Endothelial cell of umbilical vein (primary cell): ENCODE measurements at places on chromosomes 13 and 19. TPM values are rescaled to one million over a fixed set of nuclear protein-coding genes. Genes with fewer than 3 reads are reported as not detected.

GRCh38 chr13:68168448-68168847 is 938.3 kb upstream of the PCDH9 start:
- no peak for DNase-seq

GRCh38 chr13:51125495-51126226 is 14.6 kb upstream of the C13orf42 start:
- DNase-seq: peak; percentile 60

DNA sequence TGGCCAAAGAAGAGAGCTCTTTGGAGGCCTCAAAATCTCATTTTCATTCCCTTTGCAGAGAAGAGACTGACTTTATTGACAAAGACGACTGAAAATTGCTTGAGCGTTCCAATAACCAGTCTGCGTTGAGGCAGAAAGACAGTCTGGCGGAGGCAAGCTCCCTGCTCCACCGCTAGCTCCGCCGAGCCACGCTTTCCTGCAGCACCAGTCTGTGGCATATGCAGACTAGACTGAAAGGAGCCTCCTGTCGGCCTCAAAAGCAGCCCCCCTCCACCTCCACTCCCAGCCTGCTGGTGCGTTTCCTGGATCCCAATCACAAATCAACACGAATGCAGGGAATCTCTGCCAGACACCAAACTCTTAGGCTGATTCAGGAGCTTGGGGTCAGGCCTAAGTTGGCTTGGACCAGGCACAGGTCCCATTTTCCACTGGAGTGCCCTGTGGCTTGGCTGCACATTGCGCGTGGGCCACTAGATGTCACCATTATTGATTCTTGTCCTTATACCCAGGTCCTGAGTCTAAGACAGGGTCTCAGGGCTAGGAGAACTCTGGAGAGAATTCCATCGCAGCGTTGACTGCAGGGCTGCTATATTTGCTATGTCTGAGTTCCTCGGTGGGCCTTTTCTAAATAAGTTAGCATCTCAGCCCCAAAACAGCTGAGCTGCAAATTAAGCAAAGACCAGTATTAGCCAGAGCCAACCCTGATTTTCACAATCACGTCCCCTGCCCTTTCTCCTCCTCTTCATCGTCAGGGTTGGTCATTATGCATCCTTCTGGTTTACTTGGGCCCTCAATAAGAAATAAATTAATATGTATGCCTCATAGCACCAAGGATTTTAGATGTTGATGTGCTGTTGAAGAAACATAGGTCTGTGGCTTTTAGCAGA is 5.2 kb upstream of the ZNF507 start:
- DNase-seq: peak; percentile 61

DNA sequence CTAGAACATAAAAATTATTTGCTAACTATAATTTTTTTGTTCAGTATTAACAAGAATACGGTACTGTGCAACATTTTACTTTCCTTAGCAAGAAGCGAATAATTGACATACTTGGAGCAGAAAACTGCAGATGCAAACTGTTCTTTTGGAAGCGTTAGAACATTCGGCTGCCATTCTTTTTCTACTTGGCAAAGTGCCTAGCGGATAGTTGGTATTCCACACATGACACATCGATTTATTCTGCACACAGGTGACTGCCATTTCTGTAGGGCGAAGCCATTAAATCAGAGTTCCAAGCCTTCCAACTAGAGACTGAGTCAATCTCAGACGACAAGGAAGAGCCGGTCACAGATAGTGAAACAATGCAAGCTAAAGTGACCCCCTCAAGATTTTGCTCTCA is 117.4 kb downstream of the TRPC4 start:
- DNase-seq: no peak

- no peak for DNase-seq
Measured at GRCh38 chr19:29371251-29372090, 154.3 kb upstream of the VSTM2B start.

DNA sequence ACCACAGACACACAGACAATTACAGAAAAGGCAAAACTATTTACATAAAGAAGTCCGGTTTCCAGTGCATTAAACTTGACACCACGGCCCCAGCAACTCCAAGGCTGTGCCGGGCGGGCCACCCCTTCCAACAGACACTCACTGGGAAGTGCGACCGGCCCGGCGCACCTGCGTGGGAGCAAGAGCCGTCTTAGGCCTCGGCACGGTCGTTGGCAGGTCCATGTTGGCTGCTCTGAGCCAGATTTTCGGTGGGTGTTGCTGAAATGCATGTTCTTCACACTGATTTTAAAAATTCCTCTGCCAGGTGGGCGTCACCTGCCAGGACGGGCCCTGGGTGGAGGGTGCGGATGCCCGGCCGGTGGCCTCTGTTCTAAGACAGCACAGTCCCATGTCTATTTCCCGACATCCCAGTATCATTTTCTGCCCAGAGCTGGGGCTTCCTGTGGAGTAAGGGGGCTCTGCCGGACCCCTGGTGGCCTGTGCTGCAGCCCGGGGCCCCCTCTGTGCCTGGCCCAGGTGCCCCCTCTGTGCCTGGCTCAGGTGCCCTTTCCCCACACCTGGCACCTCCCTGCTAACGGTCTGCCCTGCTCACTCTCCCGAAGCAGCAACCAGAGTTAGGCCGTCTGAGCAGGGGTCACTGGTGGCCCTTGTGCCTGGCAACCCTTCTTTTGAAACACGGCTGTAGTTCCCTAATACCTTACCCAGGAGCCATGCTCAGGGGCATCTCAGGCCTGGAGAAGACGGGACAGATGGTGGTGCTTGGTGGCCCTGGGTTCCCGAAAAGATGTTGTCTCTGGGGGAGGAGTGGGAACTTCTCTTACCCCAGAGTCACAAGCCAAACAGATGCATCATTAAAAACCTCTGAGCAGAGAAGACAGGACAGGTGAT is 9.2 kb downstream of the TMEM255B start:
- no peak for DNase-seq

DNA sequence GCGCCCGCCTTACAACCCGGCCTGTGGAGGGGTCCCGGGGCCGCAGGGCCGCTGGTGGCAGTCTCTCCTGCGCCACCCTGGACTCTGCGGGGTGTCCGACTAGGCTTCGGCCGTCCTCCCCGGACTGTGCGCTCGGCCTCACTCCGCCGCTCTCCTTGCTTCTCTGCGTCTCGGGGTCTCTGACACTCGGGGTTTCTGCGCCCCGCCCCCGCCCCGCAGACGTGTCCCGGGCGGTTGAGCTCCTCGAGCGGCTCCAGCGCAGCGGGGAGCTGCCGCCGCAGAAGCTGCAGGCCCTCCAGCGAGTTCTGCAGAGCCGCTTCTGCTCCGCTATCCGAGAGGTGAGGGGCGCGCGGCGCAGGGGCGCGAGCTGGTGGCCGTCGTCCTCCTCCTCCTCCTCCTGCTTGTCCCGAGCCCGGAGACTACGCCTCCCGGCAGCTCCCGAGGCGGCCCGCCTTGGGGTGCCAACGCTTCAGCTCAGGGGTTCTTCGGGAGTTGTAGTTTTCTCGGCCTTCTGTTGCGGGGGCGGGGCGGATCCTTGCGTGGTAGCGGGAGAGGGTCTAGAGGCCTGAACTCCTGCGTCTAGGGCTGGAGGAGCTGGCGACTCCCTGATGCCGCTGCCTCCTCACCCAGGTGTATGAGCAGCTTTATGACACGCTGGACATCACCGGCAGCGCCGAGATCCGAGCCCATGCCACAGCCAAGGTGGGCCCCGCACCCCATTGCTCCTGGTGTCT is 627 bp downstream of the LIN7B start:
- DNase-seq: peak; percentile 39

GRCh38 chr19:47063874-47064273 is 15.4 kb upstream of the TMEM160 start:
- no peak for DNase-seq

DNA sequence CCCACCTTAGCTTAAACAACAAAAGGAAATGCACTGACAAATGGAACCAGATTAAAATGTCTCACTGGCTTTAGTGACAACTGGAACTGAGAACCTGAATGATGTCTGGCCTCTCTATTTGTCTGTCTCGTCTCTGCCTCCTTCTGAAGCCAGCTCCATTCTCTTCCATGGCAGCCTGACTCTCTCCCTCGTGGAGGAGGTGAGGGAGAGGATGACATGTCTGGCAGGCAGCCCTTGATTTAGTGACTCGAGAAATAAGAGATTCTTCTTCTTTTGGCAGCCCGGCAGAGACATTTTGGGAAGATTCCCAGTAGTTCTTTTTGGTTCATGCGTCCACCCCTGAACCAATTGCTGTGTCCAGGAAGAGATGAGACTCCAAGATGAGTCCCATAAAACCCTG is 131.7 kb downstream of the KLF5 start:
- no peak for DNase-seq

- DNase-seq: no peak
Measured at GRCh38 chr13:27442071-27442647, 8.2 kb downstream of the MTIF3 start.

DNA sequence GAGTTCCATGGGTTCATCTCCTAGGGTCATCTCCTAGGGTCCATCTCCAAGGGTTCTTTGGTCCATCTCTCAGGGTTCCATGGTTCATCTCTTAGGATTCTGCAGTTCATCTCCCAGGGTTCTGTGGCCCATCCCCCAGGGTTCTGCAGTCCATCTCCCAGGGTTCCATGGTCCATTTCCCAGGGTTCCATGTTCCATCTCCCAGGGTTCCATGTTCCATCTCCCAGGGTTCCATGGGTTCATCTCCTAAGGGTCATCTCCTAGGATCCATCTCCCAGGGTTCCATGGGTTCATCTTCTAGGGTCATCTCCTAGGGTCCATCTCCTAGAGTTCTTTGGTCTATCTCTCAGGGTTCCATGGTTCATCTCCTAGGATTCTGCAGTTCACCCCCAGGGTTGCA is 4.9 kb downstream of the TMEM59L start:
- DNase-seq: no peak

DNA sequence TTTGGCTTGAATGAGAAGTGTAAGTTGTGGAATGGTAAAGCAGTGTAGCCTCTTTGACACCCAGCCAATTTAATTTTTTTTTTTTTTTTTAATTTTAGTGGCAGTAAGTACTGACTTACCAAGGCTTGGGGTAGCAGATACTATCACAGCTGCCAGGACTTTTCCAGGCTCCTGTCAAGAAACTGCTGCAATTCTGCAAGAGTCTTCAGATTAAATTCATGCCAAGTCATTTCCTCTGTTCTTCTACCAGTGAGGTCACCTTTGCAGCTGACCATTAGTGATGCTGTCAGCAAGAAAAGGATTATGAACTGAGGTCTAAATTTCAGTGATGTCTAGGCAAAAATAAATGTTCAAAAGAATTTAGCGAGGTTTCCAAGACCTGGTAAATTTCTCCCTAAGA is 91.2 kb downstream of the GGACT start:
- peak; percentile 33 for DNase-seq

- DNase-seq: no peak
Measured at GRCh38 chr19:6999933-7000332, 21.3 kb downstream of the MBD3L2B start.

DNA sequence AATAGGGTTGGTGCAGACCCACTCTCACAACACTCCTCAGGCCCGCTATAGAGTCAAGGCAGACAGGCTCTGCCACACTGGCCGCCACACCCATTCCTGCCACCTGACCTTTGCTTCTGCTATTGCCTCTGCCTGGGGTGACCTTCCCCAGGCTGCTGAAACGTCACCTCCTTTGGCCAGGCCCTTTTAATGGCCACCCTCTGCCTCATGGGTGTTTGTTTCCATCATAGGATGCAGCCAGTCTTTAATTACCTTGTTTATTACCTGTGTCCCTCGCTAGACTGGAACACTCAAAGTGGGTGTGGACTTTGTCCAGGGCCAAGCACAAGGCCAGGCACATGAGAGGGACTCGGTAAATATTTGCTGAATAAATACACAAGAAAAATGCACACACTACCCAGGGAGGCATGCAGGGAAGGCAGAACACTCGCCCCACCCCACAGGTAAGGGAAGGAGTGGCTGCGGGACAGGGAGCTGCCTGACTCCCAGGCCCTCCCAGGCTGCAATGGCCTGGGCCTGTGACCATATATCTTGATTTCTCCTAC is 3.2 kb downstream of the LSM4 start:
- no peak for DNase-seq

GRCh38 chr19:46860846-46861690 is at the start of gene ARHGAP35:
Gene ARHGAP35, plus strand, starts transcription at chr19:46860997. Its CDS starts 57,679 bp downstream, at chr19:46918676.
- DNase-seq: no peak

GRCh38 chr19:46131485-46132143 is 7.1 kb upstream of the IGFL3 start:
- DNase-seq: peak; percentile 32

GRCh38 chr19:4722671-4723594 is 709 bp downstream of the DPP9 start:
- DNase-seq: peak; percentile 30

- DNase-seq: peak; percentile 1
Measured at GRCh38 chr13:94917824-94918223, 205.5 kb upstream of the SOX21 start.

DNA sequence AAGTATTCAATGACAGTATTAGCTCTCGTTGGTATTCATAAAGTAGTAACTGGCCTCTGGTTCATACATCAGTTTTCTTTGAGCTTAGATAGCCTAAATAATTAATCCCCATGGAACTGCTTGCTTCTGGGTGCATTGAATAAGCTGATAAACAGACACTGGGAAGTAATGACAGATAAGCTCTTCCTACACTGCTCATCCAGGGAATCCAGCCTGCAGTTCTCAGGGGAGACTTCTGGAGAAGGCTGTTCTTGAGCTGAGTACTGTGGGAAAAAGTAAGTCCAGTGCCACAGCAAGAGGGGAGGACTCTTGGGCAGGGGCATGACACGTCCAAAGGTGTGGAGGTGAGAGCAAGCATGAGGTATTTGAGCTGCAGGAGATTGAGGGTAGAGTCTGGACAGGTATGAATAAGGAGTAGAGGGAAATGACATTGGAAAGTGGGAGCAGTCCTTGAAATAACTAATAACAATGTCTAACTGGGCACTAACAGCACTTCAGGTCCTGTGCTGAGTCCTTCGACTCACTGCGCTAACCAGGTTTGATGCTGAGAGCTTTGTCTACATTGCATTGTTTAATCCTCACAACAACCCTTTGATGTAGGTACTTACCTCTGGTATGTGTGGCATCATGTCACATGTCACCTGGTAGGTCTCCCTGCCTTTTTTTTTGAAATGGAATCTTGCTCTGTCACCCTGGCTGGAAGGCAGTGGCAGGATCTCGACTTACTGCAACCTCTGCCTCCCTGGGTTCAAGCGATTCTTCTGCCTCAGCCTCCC is 7.2 kb downstream of the GARRE1 start:
- DNase-seq: no peak

GRCh38 chr13:77946522-77946921 is 27.9 kb upstream of the EDNRB start:
- DNase-seq: peak; percentile 39

The ZNF625 gene
- total RNA-seq: 6.7 and 7.1 TPM in 2 replicates

The LILRA5 gene
- not detected in 2 replicates for total RNA-seq

The CATSPERD gene
- total RNA-seq: not detected in 2 replicates

The NPAS1 gene
- total RNA-seq: 0.62 TPM in 1 of 2 replicates, not detected in the other

The DNAJC3 gene
- 48.6 and 51.2 TPM in 2 replicates for total RNA-seq

The RNF17 gene
- not detected in 2 replicates for total RNA-seq

The LPAR6 gene
- total RNA-seq: 22.3 and 22.9 TPM in 2 replicates

The ZC3H4 gene
- total RNA-seq: 56.4 and 63.9 TPM in 2 replicates

The CYP4F12 gene
- total RNA-seq: not detected in 2 replicates

The LYL1 gene
- total RNA-seq: 74.4 and 91.5 TPM in 2 replicates

The FCER2 gene
- not detected in 2 replicates for total RNA-seq
